ENCODE measurements at places on chromosomes 4 and X.

DNA sequence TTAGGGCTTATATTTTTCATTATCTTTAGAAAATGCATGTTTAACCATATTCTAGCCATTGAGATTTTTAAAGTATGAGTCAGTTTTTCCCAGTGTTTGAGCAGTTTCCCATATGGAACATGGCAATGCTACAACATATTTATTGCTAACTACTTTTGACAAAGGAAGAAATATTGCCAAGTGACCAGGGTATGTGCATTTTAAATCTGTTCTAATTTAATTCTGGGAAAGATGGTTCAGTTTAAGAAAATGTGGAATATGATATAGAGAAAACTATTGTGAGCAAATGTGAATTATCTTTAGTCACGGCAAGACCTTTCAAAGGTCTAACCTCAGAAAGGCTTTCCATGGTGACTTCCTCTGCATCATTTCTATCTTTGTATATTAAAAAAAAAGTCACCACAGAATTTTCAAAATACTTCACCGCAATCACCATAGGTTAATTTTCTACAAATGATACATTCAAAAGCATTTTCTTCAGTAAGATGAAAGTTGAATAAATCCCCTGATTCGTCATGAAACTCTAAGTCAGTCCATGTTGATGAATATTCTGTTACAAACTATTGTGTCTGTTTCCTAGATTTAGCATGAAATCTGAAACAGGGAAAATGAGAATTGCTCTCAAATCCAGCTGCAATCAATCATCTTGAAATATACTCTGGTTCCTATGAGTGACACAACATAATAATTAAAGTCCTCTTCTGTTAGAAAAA is 2349.0 kb upstream of the TENM3 start:
- H3K27ac ChIP-seq, result no peak overlapping the region
- DNase-seq, result no peak
- no peak overlapping the region for H3K4me3 ChIP-seq
- no peaks in the 10 kb centered on the region for H3K4me1 ChIP-seq

- H3K27ac ChIP-seq, result no peak overlapping the region
- H3K36me3 ChIP-seq, result peaks cover 42% of the 10 kb centered on the region
- H3K27me3 ChIP-seq, result no peaks in the 10 kb centered on the region
- peaks cover 5% of the 10 kb centered on the region for H3K4me1 ChIP-seq
- peak; percentile 58 for DNase-seq
- no peak overlapping the region for H3K4me3 ChIP-seq
Measured at GRCh38 chrX:153708415-153708814, 15.8 kb downstream of the BCAP31 start.

DNA sequence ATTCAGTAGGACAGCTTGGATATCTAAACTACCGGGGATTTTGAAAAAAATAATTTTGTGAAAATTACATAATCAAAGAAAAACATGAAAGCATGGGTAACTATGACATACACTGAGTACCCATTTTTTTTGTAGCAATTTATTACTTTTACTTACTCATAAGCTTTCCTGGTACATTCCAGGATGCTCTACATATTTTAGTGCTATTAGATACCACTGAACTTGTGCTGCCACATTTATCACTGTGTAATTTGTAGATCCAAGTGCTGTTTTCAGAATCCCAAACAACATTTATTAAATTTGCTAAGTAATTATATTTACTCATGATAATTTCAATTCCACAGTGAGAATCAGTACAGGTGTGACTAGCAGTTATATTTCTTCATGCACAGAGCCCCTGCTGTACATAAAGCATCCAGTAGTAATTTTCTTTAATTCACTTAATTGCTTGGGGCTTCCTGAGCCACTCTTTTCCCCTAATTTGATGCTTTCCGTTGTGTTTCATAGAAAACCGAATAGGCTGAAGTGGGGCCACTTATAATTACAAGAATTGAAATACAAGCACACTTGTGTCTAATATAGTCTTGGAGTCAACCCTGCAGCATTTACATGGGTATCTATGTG is 2254.4 kb downstream of the ARAP2 start:
- H3K27ac ChIP-seq, result no peak overlapping the region
- no peak overlapping the region for H3K4me3 ChIP-seq
- H3K4me1 ChIP-seq, result no peaks in the 10 kb centered on the region
- no peak for DNase-seq
- H3K27me3 ChIP-seq, result no peaks in the 10 kb centered on the region

GRCh38 chr4:2259036-2259540 is 2.8 kb downstream of the MXD4 start:
- H3K4me1 ChIP-seq, result peaks cover 56% of the 10 kb centered on the region
- H3K27ac ChIP-seq, result no peak overlapping the region
- H3K27me3 ChIP-seq, result no peaks in the 10 kb centered on the region

DNA sequence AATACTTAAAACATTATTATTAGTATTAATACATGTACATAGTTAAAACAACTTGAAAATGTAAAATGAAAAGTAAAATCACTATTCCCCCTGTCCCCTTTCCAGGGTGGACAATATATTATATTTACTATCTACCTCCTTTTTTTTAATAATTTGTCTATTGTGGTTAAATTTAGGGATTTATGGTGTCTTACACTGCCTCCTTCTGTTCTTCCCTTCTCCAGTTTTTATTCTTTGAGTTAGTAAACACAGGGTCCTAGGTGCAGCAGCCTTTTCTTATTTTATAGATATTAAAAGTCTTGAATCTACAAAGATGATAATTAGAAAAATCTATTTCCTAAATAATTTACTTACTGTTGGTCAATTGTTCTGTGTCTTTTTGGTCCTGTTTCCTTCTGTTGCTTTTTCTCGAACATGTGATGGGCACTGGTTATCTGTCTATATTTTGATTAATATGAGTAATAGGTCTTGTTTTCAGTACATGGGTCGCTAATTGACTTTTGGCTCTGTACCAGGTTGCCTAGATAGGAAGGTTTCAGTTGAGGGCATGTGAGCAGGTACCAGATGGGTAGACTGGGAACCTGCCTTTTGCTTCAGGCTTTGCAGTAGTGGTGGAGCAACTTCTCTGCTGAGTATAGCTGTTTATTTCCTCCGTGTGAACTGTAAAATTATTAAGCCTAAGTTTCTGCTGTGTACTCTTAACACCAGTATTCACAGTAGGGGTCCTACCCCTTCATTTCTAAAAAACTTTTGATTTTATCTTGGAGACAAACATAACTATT is 1.1 kb downstream of the NUDT9 start:
- H3K4me1 ChIP-seq, result peaks cover 31% of the 10 kb centered on the region
- H3K36me3 ChIP-seq, result no peaks in the 10 kb centered on the region
- no peaks in the 10 kb centered on the region for H3K27me3 ChIP-seq
- no peak for DNase-seq
- H3K4me3 ChIP-seq, result peak overlapping the region; percentile 77

DNA sequence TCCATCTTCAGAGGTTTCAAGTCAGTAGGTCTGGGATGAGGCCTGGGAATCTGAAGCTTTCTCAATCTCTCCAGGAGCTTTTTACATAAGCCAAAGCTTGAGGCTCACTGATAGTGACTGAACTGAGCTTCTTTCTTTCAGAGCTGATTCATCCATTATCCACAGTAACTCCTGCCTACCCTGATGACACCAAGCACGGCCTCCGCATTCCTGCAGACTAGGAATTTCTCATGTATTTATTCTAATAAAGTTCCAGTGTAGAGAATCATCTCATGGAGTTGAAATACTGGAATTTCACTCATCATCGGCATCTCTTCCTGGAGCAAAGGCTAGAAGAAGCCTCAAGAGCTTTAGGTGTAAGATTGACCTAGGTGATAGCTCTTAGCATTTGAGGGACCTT is 12.1 kb upstream of the DCTD start:
- no peaks in the 10 kb centered on the region for H3K27me3 ChIP-seq
- H3K4me3 ChIP-seq, result no peak overlapping the region
- no peak overlapping the region for H3K27ac ChIP-seq
- DNase-seq, result no peak

DNA sequence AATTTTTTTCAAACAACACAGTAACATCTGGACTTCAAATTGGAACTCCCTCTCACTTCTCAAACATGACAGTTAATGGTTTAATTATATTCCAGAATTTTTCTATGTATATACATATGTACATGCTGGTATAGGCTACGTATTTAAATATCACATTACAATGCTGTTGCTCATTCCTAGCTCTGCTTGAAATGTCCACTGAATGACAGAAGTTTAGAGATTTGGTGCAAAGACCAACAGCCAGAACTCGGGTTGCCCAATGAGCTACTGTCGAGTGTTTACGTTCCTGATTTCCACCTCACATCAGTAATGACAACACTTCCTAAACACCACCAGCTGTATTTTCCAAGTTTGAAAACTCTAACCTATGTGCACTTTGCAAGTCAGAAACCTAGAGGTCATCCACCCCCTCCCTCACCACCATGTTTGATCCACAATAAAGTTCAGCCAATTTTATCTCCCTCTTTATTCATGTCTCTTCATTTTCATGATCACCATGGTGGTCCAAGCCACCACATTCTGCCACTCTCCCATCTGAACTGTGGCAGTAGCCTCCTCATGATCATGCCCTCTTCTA is 49.3 kb upstream of the RPL34 start:
- no peak overlapping the region for H3K4me3 ChIP-seq
- no peaks in the 10 kb centered on the region for H3K36me3 ChIP-seq
- H3K27ac ChIP-seq, result no peak overlapping the region
- H3K4me1 ChIP-seq, result peaks cover 9% of the 10 kb centered on the region

- no peaks in the 10 kb centered on the region for H3K27me3 ChIP-seq
- peak overlapping the region; percentile 73 for H3K27ac ChIP-seq
- H3K4me1 ChIP-seq, result peaks cover 12% of the 10 kb centered on the region
- peak overlapping the region; percentile 65 for H3K4me3 ChIP-seq
- DNase-seq, result peak; percentile 52
- H3K36me3 ChIP-seq, result peaks cover 2% of the 10 kb centered on the region
Measured at GRCh38 chrX:103215425-103215991, 600 bp downstream of the BEX4 start.

DNA sequence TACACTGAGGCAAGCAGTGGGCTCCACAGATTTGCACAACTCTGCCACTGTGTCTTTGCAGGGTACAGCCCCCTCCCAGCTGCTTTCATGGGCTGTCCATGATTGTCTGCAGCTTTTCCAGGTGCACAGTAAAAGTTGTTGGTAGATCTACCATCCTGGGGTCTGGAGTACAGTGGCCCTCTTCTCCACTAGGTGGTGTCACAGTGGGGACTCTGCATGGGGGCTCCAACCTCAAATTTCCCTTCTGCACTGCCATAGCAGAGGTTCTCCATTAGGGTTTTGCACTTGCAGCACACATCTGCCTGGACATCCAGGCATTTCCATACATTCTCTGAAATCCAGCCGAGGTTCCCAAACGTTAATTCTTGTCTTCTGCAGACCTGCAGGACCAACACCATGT is 1002.3 kb downstream of the FAM133A start:
- H3K27ac ChIP-seq, result no peak overlapping the region
- DNase-seq, result no peak
- no peaks in the 10 kb centered on the region for H3K4me1 ChIP-seq
- H3K4me3 ChIP-seq, result no peak overlapping the region
- H3K36me3 ChIP-seq, result no peaks in the 10 kb centered on the region
- H3K27me3 ChIP-seq, result no peaks in the 10 kb centered on the region

- H3K27ac ChIP-seq, result no peak overlapping the region
- H3K36me3 ChIP-seq, result no peaks in the 10 kb centered on the region
- DNase-seq, result no peak
- H3K4me1 ChIP-seq, result peaks cover 31% of the 10 kb centered on the region
- H3K27me3 ChIP-seq, result no peaks in the 10 kb centered on the region
Measured at GRCh38 chrX:135984791-135985156, 461 bp upstream of the SLC9A6 start.

DNA sequence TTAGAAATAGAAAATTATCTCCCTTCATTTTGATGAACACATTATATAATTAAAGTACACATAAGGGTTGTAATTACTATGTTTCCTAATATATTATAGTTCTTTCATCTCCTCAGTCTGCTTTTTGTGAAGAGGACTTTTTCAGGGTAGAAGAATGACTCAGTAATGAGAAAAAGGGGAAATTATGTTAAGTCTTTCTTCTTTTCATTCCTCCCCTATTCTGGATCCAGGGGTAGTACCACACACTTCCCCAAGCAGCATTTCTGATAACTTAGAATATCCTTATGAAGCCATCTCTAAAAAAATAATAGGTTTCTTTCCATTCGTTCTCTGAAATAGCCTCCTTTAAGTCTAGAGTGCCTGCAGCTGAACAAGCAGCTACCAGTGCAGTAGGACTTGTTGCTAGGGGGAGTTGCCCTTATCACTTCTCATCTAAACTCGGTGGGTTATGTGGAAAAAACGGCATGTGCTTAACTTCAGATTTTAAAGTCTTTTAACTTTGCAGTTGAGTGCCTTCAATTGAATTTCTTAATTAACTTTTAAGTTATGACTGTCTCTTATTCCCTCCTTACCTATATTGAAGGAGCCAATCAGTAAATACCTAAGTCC is 184.8 kb downstream of the ARHGAP24 start:
- DNase-seq, result no peak
- no peak overlapping the region for H3K4me3 ChIP-seq
- H3K4me1 ChIP-seq, result no peaks in the 10 kb centered on the region
- no peak overlapping the region for H3K27ac ChIP-seq
- no peaks in the 10 kb centered on the region for H3K36me3 ChIP-seq

- DNase-seq, result no peak
- no peaks in the 10 kb centered on the region for H3K4me1 ChIP-seq
- H3K36me3 ChIP-seq, result no peaks in the 10 kb centered on the region
- no peak overlapping the region for H3K4me3 ChIP-seq
Measured at GRCh38 chr4:144204431-144204830, 63.9 kb upstream of the GYPA start.

DNA sequence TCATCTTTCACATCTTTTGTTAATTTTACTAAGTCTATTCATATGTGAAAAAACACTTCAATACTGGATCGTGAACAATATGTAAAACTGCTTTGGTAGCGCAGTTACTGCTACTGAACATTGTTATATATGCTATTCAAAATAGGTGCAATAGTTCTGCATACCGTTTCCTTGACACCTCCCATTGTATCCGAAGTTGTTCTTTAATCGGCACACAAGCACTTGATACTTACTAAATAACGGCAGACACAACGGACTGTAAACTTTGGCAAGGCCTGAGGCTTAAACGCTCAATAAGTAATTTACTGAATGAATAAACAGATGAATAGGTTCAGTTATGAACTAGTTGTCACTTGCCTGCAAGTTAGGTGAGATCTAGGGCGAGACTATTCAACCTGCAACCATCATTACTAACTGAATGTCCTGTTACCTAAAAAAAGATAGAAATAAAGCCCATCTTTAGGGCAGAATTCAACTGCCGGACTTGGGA is 620 bp downstream of the ANAPC10 start:
- no peaks in the 10 kb centered on the region for H3K27me3 ChIP-seq
- no peak for DNase-seq
- H3K27ac ChIP-seq, result peak overlapping the region; percentile 90
- H3K4me3 ChIP-seq, result peak overlapping the region; percentile 93

- H3K4me3 ChIP-seq, result no peak overlapping the region
- no peaks in the 10 kb centered on the region for H3K4me1 ChIP-seq
Measured at GRCh38 chrX:143683486-143683885, 37.1 kb downstream of the SPANXN2 start.

GRCh38 chrX:120367402-120368109 is 5.7 kb downstream of the ATP1B4 start:
- DNase-seq, result no peak
- H3K4me3 ChIP-seq, result no peak overlapping the region
- H3K27ac ChIP-seq, result no peak overlapping the region
- no peaks in the 10 kb centered on the region for H3K27me3 ChIP-seq

Data from CD4-positive, alpha-beta T cell (primary cell).